ENCODE measurements at places on chromosomes 16 and 17.
A peak's percentile ranks its signal among the peaks of the same experiment; 100 is the strongest.

DNA sequence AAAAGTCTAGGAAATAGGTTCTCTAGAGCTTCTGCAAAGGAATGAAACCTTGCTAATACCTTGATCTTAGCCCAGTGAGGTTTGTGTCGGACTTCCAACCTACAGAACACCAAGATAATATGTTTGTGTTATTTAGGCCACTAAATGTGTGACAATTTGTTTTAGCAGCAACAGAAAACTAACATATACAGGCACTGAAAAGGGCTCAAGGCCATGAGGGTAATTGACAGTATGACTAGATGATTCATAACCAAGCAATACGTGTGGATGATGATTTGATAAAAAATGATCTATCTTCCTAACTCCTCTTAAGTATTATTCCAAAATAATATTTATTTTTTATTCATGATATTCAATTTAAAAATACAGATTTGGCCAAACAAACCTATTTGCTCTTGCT, 27.7 kb upstream of the MED13 start:
- DNase-seq: no peak
- no peaks in the 10 kb centered on the region for H3K36me3 ChIP-seq
- H3K27me3 ChIP-seq: no peaks in the 10 kb centered on the region
- H3K4me3 ChIP-seq: no peak overlapping the region

DNA sequence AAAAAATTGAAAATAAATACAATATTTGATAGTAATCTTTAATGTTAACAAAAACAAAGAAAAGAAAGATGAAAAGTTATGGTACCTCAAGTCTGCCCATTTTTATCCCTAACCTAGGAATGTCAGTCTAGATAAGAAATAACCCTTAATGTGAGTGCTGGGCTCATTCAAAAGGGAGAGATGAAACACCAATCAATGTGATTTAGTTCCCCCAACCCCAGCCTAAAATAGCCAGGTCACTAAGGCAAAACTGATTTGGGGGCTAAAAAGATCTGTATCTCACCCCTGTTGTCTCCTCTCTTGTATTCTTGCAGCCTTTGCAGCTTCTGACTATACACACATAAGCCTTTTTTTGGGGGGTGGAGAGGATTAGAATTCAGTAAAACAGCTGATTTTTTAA, 3.2 kb upstream of the IGF2BP1 start:
- peak overlapping the region; percentile 70 for H3K4me3 ChIP-seq
- peaks cover 4% of the 10 kb centered on the region for H3K36me3 ChIP-seq
- peaks cover 19% of the 10 kb centered on the region for H3K27me3 ChIP-seq
- peaks cover 20% of the 10 kb centered on the region for H3K4me1 ChIP-seq
- H3K27ac ChIP-seq: no peak overlapping the region

GRCh38 chr17:3667366-3668278, 756 bp downstream of the TAX1BP3 start:
- peaks cover 25% of the 10 kb centered on the region for H3K4me1 ChIP-seq
- H3K27me3 ChIP-seq: no peaks in the 10 kb centered on the region
- DNase-seq: peak; percentile 92
- H3K4me3 ChIP-seq: peak overlapping the region; percentile 98
- H3K36me3 ChIP-seq: peaks cover 4% of the 10 kb centered on the region

- no peaks in the 10 kb centered on the region for H3K27me3 ChIP-seq
- peaks cover 4% of the 10 kb centered on the region for H3K4me1 ChIP-seq
- no peak for DNase-seq
- H3K4me3 ChIP-seq: no peak overlapping the region
- no peaks in the 10 kb centered on the region for H3K36me3 ChIP-seq
Measured at GRCh38 chr16:64586781-64587180, 535.1 kb downstream of the CDH11 start.

DNA sequence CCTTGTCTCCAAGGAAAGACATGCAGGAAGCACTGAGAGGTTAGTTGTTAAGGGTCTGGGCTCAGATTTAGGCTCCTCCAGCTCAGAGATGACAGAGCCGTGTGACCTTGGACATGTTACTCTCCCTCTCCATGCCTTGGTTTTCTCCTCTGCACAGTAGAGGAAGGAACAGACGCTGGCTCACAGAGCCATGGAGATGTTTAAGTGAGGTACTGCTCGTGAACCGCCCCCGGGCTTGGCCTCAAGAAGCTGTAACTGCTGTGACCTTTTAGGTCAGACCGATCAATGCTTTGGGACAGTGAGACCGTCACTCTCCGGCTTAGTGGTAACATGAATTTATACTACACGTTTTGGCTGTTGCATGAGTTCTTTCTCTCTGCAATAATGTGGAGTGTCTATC, 197.4 kb downstream of the C16orf95 start:
- DNase-seq: no peak
- no peak overlapping the region for H3K27ac ChIP-seq
- no peaks in the 10 kb centered on the region for H3K36me3 ChIP-seq
- H3K4me3 ChIP-seq: no peak overlapping the region

- no peaks in the 10 kb centered on the region for H3K36me3 ChIP-seq
- H3K27me3 ChIP-seq: peaks cover 17% of the 10 kb centered on the region
- no peaks in the 10 kb centered on the region for H3K4me1 ChIP-seq
- H3K4me3 ChIP-seq: no peak overlapping the region
Measured at GRCh38 chr17:33154869-33155455, 138.1 kb downstream of the ASIC2 start.

- H3K27ac ChIP-seq: peak overlapping the region; percentile 80
- H3K27me3 ChIP-seq: no peaks in the 10 kb centered on the region
- no peak overlapping the region for H3K4me3 ChIP-seq
- no peak for DNase-seq
- peaks cover 6% of the 10 kb centered on the region for H3K4me1 ChIP-seq
Measured at GRCh38 chr16:68064791-68065365, 20.3 kb upstream of the NFATC3 start.

- H3K27ac ChIP-seq: no peak overlapping the region
- H3K27me3 ChIP-seq: peaks cover 10% of the 10 kb centered on the region
- H3K36me3 ChIP-seq: no peaks in the 10 kb centered on the region
- no peak for DNase-seq
- H3K4me1 ChIP-seq: no peaks in the 10 kb centered on the region
Measured at GRCh38 chr16:56971768-56972043, 10.0 kb downstream of the CETP start.

GRCh38 chr17:5591966-5592365, 7.7 kb upstream of the NLRP1 start:
- no peaks in the 10 kb centered on the region for H3K36me3 ChIP-seq
- peaks cover 9% of the 10 kb centered on the region for H3K4me1 ChIP-seq
- no peak overlapping the region for H3K27ac ChIP-seq
- H3K4me3 ChIP-seq: no peak overlapping the region
- DNase-seq: peak; percentile 36

DNA sequence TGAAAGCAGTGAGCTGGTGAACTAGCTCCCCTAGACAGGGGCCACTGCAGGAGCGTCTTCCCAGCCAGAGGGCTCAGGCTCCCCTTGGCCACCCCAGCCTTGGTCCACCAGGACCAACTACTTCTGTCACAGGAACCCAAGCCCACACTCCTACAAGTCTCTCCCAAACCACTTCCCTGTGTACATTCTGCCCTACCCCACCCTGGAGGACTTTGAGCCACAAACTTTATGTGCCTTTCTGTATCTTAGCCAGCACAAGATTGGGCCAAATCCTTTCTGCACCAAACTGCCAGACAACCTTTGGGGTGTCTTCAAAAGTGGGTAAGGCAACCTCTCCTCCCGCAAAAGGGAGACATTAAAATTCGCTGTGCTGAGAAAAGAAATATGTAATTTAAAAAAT, 31.6 kb downstream of the EFCAB5 start:
- H3K4me3 ChIP-seq: no peak overlapping the region
- H3K4me1 ChIP-seq: no peaks in the 10 kb centered on the region
- DNase-seq: no peak
- H3K27me3 ChIP-seq: no peaks in the 10 kb centered on the region

- H3K27me3 ChIP-seq: no peaks in the 10 kb centered on the region
- no peaks in the 10 kb centered on the region for H3K36me3 ChIP-seq
- no peak overlapping the region for H3K4me3 ChIP-seq
- DNase-seq: no peak
- H3K27ac ChIP-seq: no peak overlapping the region
- H3K4me1 ChIP-seq: peaks cover 4% of the 10 kb centered on the region
Measured at GRCh38 chr16:46947900-46948547, 25.4 kb downstream of the DNAJA2 start.

- no peaks in the 10 kb centered on the region for H3K36me3 ChIP-seq
- H3K4me1 ChIP-seq: peaks cover 13% of the 10 kb centered on the region
- no peak overlapping the region for H3K4me3 ChIP-seq
- DNase-seq: no peak
Measured at GRCh38 chr17:16425202-16425601, 9.8 kb downstream of the TRPV2 start.

All from type B pancreatic cell (in vitro differentiated cells).